ENCODE measurements at places on chromosomes 1 and 21.

DNA sequence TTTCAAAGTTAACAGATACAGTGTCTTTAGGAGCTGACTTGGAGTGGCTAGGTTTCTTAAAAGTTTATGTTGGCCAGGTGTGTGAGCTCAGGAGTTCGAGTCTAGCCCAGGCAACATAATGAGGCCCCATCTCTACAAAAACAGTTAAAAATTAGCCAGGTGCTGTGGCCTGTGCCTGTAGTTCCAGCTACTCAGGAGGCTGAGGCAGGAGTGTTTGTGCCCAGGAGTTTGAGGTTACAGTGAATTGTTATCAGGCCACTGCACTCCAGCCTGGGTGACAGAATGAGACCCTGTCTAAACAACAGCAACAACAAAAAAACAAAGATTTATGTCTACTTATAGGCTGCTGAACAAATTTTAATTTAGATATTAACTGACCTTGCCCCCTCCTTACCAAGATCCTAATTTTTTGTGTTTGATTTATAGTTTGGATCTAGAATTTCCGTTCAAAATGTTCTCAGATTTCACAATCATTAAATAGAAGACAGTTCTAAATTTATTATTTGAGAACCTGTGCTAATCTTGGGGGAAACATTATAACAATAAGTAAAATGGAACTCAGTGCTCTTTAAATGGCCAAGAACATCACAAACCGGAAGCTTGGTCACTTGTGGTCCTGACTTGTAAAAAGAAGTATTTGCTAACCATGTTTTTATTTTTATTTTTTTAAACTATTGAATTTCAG lies 67.8 kb downstream of the POU2F1 start:
- no peak for DNase-seq

GRCh38 chr1:184218458-184219075 lies 167.0 kb downstream of the TSEN15 start:
- DNase-seq = no peak

DNA sequence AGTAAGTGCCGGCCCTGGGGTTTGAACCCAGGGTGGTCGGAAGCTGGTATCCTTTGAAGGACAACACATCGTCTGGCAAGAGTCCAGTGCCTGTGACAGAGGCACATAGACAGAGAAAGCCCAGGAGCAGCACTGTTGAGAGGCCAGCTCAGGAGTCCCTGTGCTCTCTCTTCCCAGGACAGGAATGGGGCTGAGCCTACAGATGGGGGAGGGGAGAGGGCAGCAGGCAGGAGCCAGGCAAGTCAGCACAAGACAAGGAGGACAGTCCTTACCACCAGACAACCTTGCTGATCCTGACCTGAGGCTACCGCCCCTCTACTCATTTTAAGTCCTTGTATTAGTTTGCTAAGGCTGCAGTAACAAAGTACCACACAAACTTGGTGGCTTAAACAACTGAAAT lies 27.7 kb upstream of the SYT6 start:
- no peak for DNase-seq

GRCh38 chr1:174398246-174398645 lies 49.5 kb upstream of the GPR52 start:
- no peak for DNase-seq

- no peak for DNase-seq
Observed at GRCh38 chr1:240784776-240785175, 172.8 kb upstream of the GREM2 start.

DNA sequence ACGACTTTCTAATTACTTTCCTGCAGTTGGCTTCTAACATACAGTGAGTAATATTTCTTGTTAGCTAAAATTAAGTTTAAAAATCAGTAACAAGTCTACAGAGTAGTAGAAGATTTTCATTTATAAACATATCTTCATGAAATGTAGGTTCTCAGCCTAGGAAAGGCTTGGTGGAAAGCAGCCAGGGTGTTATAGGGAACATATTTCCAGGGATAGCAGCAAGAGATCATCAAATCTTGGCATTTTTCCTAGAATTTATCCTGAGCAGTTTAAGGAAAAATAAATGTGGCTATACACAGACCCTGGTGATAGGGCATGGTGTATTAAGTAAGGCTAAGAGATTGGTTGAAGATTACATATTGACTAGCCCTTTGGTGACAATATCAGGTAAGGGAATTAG lies 203.5 kb upstream of the NEGR1 start:
- DNase-seq = no peak

All from left renal cortex interstitium (tissue), 4 donors.